Right lung (tissue), 10 donors: ENCODE measurements at places on chromosomes 12 and 14.

- DNase-seq, result no peak
These were observed 98.9 kb downstream of the ACSS3 start for GRCh38 chr12:81176796-81177195.

DNA sequence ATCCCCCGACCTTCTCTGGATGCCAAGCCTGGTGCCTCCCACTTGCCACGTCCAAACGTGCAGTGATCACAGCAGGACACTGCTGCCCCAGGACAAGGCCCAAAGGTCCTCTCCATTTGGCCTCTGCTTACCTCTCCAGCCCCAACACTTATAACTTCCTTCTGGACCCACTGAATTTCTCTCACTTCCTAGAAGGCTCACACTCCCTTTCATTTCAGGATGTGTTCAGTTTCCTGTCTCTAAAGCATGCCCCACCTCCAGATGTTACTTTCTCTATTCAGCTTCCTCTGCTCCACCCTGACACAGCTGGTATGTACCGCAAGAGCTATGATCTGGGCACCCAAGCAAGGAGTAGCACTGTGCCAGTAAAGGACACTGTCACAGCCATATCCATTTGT is 33.0 kb downstream of the CDKL1 start:
- DNase-seq, result no peak

- no peak for DNase-seq
These were observed 1.5 kb downstream of the FBLN5 start for GRCh38 chr14:91945751-91946621.

GRCh38 chr14:59305836-59306555 is 117.5 kb downstream of the DAAM1 start:
- no peak for DNase-seq

GRCh38 chr12:76300297-76300665 is 47.9 kb downstream of the BBS10 start:
- DNase-seq, result no peak

DNA sequence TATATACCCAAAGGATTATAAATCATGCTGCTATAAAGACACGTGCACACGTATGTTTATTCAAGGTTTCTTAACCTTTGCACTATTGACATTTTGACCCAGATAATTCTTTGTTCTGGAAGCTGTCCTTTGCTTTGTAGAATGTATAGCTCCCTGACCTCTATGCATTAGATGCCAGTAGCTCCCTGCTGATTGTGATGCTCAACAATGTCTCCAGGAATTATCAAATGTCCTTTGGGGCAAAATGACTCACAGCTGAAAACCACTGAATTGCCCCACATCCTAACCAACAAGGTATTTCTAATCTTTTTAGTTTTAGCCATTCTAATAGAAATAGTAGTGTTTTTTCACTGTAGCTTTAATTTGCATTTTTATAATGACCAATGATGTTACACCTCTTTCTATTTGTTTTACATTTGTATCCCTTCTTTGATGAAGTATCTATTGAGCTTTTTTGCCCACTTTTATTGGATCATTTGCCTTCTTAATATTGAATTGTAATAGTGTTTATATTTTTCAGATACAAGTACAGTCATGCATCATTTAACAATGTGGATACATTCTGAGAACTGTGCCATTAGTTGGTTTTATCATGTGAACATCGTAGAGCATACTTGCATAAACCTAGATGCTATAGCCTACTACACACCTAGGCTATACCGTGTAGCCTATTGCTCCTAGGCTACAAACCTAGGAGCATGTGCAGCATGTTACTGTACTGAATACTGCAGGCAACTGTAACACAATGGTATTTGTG is 10.4 kb upstream of the NOPCHAP1 start:
- no peak for DNase-seq

- DNase-seq, result no peak
These were observed 596.1 kb downstream of the ETNK1 start for GRCh38 chr12:23221066-23221465.

- DNase-seq, result no peak
These were observed 182.2 kb downstream of the AACS start for GRCh38 chr12:125247477-125247876.

GRCh38 chr12:60992087-60992486 is 1268.1 kb upstream of the USP15 start:
- DNase-seq, result no peak

DNA sequence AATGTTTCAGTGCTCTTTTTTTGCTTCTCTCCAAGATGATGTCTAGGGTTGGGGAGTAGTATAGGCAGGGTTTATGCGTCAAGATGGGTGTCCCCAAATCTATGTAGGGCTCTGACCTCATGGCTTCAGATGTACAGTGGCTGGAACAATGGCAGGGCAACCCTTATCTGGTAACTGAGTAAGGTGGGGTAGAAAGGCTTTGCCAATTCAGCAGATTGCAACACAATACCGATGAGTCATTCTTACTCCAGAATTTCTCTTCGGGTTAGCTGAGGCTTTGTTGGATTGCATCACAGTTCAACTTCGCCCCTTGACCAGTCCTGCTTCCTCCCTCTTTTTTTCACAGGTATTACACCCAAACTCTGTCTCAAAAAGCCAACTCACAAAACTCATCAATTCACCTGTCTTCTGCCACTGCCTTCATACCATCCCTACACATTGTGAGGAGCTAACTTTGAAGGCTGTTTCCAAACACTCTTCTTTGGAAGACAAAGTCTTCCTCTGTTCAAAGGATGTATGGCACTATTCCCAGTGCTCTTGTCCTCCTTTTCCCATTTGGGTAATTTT is 190.2 kb upstream of the CNOT2 start:
- no peak for DNase-seq
